ENCODE measurements at places on chromosomes 1 and 21.
A peak's percentile ranks its signal among the peaks of the same experiment; 100 is the strongest.

GRCh38 chr1:12450756-12451559 lies 167.1 kb downstream of the DHRS3 start:
- no peak for DNase-seq

GRCh38 chr1:101293461-101294051 lies 56.7 kb downstream of the S1PR1 start:
- no peak for DNase-seq

GRCh38 chr1:169044296-169044695 lies 62.2 kb upstream of the ATP1B1 start:
- DNase-seq, result no peak

DNA sequence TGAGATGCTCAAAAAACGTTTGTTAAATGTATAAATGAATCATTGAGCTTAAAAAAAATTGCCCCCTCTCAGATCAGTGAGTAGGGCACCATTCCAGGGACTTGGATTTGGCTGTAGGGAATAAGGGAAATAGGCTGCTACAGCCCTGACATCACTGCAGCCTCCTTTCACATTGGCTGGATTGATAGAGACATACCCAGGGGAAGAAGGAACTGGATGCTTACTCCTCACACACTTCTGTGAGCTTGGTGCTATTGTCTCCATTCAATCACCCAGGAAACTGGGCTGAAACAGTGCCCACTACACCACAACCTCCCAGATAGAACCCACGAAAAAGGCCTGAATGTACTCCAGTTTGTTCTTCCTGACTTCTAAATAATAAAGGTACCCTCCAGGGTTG lies 87.2 kb downstream of the TGFBR3 start:
- DNase-seq, result no peak

DNA sequence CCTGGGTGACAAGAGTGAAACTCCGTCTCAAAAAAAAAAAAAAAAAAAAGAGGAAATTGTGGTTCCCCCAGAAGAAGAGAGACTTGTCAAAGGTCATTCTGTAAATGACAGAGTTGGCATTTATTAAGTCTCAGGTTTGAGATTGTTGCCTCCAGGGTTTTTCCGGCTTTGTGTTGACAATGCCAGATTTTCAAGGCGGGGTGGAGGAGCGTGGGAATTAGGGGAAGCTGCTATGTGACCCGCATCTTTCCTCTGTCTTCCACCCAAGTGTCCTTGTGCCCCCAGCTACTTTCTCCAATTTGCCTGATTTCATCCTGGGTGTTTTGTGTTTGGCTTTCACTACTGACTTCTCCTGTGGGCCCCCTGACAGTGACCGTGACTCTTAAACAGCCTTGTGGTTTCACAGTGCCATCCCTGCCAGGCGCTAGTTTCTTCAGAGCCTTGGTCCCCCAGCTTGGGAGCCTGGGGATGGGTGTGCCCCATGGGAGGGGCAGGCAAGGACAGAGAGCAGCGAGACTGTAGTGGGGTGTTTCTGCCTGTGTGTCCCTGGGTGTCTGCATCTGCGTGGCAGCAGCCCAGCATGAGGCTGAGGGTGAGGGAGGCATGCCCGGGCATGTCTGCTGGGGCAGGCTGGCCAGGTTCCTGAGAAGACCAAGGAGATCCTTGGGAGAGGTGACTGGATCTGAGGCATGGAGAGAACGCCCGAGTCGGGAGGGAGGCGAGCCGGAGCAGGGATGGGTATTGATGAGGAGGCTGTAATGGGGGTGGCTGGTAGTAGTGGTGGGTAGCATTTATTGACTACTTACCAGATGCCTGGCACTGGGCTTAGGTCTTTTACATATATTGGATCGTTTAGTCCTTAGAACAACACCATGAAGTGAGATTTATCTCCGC lies 46.3 kb downstream of the IER5 start:
- DNase-seq, result peak; percentile 76

DNA sequence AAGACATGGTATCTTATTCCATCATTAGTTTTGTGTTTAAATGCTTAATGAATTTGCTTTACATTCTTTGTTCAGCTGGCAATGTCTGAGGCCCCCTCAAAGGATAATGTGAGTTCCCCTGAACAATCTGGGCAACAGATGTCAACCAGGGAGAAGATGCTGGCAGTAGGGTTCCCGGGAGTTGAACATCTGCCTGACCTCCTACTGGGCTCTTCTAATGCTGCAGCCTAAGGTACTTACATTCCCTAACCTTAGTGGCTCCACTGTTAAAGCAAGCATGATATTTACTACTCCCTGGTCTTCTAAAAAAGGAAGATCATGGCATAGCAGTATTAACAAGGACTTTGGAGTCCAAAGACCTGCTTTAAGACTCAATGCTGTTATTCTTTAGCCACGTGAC lies 574.9 kb upstream of the NR5A2 start:
- DNase-seq, result no peak

DNA sequence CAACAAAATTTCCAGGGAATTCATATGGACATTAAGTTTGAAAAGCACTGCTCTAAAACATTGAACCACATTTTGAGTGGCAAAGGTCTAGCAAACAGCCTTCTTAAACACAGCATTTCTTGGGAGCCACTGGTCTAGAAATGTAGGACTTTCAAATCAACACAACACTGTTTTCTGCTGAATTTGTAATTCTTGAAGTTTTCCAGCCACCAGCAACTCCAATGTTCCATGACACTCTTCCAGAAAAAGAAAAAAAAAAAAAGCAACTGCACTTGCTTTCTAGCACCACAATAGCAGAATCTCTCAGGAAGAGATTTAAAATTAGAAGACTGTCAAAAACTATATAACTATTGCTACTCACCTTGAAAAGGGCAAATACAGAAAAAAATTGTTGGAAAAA lies 4.5 kb downstream of the SYDE2 start:
- DNase-seq, result no peak

- DNase-seq, result no peak
These were observed 138.9 kb downstream of the ACTL8 start for GRCh38 chr1:17893891-17894631.

DNA sequence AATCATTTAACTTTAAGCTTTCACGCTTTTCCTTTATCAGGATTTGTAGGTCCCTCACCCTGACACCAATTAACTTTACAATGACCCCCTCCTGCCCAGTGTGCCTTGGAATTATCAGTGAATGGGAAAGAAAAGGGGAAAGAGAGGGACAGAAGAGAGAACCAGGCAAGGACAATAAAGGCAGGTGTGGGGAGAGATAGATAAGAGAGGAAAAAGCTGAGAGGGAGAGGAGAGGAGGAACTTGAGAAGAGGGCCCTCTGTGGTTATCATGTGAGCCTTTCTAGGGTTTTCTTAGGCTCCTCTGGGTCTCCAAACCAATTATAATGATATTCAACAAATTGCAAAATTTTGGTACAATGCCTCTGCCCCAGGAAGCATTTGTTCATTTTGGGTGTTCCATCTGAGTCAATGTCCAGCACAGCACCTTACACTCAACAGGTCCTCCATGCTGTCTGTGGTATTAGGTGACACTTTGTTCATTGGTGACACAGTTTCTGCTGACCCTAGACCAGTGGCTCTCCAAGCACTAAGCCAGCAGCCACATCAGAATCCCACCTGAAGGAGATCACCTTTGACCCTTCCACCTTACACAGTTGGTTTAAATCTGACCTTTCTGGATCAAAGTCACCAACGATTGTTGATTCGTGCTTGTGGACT lies 14.2 kb downstream of the AKNAD1 start:
- no peak for DNase-seq

DNA sequence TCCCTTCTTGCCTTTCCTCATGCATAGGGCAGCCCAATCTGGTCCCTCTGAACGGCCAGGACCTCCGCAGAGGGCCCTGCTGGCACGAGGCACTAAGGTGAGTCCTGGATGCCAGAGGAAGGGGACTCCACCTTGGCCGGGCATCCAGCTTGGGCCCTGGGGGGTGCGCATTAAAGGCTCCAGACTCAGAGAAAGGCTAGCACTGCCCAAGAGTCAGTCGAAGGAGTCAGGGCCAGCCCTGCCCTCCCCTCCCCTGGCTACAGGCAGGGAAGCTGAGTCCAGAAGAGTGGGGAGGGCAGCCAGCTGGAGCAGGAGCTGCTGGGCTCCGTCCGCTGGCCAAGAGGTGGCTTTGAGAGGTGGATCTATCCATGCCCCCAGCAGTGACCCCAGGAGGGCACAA lies 2.8 kb upstream of the EFNA4 start:
- DNase-seq, result no peak

DNA sequence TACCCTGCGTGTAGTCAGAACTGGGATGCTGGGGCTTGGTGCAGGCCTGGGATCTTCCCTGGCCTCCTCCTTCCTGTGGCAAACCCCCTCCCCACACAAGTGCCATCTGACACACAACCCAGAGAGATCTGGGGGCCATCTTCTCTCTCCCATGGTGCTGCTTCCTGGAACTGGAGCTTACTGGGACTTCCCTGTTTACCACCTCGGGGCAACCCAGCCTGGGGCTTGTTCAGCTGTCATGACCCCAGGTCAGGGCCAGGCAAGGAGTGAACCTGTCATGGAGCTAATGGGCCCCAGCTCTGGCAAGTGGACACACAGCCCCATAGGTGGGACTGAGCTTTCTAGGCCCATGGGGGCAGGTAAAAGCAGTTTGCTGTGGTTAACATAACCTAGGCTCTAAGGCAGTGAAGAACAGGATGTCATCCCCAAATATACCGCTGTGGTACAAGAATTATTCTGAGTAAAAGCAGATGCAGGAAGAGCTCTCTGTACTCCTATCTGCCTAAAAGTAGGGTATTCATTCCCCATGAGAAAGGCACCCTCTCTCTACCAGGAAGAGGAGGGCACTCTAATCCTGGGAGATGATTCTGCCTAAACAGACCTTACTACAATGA lies 2.4 kb downstream of the TRIM11 start:
- DNase-seq, result no peak

DNA sequence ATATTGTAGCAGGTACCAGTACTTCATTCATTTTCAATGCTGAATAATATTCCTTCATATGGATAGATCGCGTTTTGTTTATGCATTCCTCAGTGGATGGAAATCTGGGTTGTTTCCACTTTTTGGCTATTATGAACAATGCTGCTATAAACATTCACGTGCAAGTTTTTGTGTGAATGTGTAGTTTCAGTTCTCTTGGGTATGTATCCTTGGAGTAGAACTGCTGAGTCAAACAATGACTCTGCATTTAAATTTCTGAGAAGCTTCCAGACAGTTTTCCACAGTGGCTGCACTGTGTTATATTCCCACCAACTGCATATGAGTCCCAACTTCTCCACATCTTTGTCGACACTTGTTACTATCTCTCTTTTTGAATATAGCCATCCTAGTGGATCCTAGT lies 138.0 kb upstream of the KLHDC7A start:
- no peak for DNase-seq

GRCh38 chr21:35529171-35529863 lies 480.2 kb upstream of the RUNX1 start:
- DNase-seq, result no peak

GRCh38 chr1:31742462-31743212 lies 21.5 kb downstream of the ADGRB2 start:
- no peak for DNase-seq

DNA sequence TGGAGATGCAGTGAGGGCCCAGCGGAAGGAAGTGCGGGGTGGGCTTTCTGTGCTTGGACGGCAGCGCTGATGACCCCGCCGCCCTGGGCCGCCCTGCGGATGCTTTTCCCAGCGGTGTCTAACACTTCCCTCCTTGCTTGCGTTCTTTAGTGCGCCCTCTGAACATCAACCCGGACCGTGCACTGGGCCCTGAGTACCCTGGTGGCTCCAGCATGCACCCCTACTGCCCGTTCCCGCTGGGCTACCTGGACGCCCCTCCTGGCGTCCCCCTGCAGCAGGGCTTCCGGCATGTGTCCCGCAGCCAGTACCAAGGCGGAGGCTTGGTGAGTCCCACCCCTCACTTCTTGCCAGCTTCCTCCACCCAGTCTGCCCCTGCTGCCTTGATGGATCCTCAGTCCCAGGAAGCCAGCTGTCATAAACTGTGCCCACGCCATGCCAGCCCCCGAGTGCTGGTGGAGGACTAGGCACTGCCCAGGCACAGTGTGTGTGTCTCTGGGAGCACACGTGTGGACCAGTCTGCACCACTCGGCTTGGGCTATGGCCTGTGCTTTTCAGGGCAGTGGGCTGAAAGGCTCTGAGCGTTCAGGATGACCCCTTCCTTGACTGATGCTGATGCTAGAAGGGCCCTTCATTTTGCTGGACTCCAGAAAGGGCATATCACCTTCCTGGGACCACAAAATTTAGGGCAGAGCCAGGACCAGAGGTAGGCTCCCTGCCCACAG lies 2.3 kb downstream of the DMRTB1 start:
- no peak for DNase-seq

DNA sequence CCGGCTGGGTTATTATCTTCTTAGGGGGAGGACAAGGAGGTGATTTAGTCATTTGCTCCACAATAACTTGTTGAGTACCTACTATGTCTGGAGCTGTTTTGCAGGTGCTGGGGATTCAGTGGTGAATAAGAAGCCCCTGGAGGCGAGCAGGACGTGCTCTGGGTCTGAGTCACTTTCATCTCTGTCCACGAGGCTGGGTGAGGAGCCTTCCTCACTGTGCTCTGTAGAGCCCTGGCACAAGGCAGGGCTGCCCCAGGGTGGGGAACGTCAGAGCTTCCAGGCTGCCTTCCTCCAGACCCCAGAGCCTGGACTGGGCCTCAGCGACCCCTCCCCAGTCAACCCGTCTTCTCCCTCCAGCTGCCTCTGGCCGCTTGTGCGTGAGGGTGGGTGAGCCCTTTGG lies 2.5 kb upstream of the PADI6 start:
- no peak for DNase-seq

DNA sequence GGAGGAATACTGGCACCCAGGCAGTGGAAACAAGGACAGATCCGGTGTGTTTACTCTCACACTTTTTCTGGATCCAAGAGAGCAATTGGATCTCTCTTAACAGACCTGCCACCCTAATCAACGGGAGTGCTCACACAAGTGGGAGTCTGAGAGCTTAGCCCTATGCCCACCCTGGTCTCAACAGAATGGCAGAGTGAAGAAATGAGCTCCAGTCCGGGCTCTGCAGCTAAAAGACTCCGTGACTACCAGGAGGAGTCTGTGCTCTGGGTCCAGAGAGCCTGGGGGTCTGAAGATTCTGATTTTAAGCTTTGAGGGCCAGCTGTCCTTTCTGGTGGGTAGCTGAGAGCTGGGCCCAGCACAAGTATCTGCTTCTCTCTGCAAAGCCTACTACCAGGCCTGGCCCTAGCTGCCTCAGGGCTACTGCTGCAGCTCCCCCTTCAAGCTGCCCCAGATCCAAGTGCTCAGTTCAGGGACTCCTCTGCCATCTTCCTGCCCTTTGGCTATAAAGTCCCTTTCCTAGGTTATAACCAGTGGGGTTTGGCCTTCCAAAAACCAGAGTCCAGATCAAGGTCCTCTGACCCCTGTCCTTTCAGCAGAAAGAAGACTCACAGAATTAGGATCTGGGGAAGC lies 3.9 kb downstream of the S100A9 start:
- no peak for DNase-seq

Measured in GM04504 (cell line).